Uterine smooth muscle cell (primary cell): ENCODE measurements at places on chromosomes 11 and 22. TPM values are rescaled to one million over a fixed set of nuclear protein-coding genes. Genes with fewer than 3 reads are reported as not detected.

C11orf42 gene
- total RNA-seq, result not detected in 2 replicates

PAFAH1B2 gene
- 164 and 193 TPM in 2 replicates for total RNA-seq

PHF21B gene
- total RNA-seq, result under 0.01 TPM in 1 of 2 replicates, not detected in the other

FADS2 gene
- 384 and 476 TPM in 2 replicates for total RNA-seq

APOL5 gene
- not detected in 2 replicates for total RNA-seq

KDM4D gene
- total RNA-seq, result 1.00 and 1.4 TPM in 2 replicates
